ENCODE measurements at places on chromosomes 12 and 14.
A peak's percentile ranks its signal among the peaks of the same experiment; 100 is the strongest.

DNA sequence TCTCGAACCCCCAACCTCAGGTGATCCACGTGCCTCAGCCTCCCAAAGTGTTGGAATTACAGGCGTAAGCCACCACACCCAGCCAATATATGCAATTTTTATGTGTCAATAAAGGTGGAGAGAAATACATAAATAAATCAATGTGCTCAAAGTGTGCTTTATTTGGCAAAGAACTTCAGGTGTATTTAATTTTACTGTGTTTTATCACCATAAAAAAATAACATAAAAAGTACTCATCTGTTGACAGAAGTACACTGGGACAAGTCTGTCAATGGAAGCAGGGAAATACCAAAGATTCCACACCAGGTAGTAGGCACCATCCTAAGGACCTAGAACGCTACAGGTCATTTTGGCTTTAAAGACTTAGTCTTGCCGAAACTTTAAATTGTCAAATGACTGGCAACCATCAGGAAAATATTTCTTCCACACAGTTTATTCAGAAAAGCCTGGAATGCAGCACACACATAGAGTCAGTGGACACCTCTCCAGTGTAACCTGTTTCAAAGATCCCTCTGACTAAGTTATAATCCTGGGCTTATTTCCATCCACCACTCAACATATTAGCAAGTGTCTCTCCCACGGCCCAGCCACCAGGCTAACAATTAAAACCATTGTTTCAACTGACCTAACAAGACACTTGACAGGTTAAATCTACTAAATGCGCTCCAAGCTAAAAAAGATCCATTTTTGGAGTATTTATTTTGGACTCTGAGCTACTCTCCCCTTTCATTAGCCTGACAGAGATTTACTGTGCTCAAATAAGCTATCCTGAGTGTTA, 4.2 kb downstream of the ERO1A start:
- no peak for DNase-seq

DNA sequence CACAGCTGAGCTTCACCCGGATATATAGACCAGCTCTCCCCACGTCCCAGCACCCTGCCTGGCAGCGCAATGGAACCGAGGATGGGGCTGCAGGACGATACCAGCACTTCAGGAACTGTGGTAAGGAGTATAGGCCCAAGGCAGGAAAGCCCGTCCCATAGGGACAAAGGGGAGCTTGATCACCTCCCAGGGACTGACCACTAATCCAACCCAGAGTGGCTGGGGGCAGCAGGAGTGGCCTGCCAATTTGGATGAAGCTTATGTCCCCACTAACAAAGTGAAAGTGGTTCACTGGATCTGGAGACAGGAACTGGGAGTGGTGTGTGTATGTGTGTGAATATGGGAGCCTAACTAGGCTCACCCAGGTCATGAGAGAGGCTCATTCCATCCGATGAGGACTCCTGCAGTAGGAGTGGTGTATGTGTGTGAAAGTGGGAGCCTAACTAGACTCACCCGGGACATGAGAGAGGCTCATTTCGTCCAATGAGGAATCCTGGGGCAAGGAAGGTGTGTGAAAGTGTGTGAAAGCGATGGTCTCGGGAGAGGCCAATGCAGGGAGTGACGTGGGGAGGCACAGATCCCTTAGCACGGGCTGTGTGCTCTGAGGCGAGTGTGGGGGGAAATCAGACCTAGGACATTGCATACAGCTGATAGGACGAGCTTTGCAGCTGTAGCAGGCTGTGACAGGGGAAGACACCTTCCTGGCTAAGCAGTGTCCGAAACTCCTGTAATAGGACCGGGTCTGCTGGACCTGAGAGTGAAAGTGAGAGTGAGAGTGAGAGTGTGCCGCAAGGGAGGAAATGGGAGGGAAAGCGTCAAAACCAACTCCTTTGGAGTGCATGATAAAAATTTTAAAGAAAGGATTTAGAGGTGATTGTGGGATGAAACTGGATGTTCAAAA, 25.7 kb downstream of the KLRK1 start:
- DNase-seq: peak; percentile 42

GRCh38 chr14:90593254-90594040, 196.6 kb downstream of the CALM1 start:
- no peak for DNase-seq

GRCh38 chr12:24630446-24630845, 318.5 kb downstream of the BCAT1 start:
- no peak for DNase-seq

GRCh38 chr14:29759521-29760340, 167.9 kb downstream of the PRKD1 start:
- DNase-seq: peak; percentile 16

DNA sequence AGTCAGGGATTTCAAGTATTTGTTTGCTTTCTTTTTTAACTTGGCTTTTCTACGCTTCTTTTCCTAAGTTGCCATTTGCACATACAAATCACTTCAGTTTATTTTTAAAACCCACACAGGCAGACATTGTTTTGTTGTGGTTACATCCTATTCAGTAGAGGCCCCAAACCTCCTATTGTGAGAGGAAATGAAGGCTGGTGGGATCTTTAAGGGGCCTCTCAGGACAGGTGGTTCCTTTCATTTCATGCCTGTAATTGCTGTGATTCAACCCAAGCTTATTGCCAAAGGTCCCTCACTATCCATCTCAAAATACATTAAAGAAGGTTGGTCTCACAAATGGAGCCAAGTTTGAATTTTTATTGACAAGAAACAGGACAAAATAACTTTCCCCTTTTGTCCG, 257.1 kb downstream of the ADAMTS20 start:
- DNase-seq: no peak

GRCh38 chr12:106081606-106082005, 57.1 kb downstream of the NUAK1 start:
- DNase-seq: peak; percentile 57

DNA sequence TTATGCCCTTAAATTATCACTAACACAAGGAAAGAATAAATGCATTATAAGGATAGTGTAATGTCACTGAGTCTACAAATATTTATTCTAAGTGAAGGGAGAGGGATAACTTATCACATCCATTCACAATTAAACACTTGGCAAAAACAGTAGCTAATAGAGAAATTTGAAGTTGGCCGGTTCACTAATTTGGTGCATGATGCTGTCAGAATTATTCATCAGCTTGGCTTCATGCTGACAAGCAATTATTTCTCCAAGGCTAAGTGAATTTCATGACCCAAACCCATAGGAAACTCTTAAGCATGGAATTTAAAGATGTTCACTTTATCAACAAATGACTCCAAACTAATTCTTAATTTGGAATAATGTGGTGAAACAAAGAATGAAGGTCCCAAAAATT, 25.0 kb upstream of the NR1H4 start:
- DNase-seq: no peak

GRCh38 chr14:90544566-90544965, 147.7 kb downstream of the CALM1 start:
- no peak for DNase-seq

- no peak for DNase-seq
Observed at GRCh38 chr12:62205346-62205745, 54.9 kb upstream of the USP15 start.

DNA sequence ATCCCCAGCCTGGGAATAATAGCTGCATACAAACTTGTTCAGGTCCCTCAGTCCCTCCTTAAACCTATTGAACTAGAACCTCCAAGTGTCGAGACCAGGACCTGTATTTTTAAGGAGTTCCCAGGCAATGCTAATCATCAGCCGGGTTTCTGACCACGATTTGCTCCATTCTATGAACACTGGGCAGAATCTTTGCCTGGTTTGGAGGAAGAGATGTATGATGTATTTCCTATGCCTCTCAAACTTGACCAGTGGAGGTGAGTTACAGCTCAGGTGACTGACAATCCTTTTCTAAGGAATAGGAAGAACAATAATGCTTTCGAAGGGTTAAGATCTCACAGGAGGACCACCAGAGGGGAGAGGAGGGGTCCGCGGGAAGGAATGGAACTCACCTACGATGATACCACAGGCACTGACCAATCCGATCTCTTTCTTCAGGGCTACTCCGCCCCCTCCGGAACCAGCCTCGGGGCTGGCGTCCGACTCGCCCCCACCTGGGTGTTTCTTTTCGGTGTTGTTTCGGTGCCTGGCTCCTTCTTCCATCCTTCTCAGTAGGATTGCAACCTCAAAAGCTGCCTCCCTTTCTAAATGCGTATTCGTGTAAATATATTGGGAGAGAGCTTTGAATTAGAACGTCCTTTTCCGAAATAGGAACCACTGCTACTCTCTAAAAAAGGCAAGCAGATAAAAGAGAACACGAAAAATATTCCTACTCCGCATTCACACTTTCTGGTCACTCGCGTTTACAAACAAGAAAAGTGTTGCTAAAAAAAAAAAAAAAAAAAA, 895 bp downstream of the SLC7A8 start:
- no peak for DNase-seq

DNA sequence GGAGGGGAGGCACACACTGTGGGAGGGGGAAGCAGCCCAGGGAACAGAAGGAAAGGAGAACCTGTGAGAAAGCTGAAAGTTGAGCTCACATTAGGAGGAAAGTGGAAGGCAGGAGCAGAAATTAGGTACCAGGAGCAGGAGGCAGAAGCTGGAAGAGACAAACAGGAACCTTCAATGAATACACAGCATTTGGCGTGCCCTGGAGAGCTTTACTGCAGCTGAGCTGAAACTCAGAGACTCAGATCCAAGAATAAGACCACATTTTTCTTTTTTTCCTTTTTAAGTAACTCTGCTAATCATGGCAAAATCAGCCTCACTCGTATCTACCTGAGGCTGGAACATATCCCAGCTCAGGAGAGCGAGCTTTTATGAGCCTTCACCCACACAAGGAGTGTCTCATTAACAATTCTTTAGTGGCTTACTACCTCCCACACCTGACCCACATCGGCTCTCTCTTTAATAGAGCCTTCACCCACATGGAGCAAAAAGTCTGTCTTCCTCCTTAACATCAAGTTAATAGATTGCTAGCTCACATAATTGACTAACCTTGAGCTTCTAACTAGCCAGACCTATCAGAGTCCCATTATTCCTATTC, 18.2 kb upstream of the CERS5 start:
- DNase-seq: no peak

DNA sequence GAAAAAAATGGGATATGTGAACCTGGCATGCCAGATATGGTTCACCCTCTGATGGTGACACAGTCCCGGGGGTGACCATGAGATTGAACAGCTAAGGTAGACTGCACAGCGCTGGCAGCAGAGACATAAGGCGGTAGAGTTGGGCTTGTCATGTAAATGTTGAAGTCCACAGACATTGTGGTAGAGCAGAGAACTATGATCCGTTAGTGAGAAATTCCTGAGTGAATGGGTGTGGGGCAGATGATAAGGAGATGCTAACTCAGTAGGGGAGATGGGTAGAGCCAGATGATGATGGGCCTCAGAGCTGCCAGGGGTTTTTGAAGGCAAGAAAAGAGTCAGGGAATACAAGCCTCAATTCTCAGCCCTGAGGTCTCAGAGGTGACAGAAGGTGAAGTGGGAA, 51.1 kb upstream of the DNM1L start:
- no peak for DNase-seq

DNA sequence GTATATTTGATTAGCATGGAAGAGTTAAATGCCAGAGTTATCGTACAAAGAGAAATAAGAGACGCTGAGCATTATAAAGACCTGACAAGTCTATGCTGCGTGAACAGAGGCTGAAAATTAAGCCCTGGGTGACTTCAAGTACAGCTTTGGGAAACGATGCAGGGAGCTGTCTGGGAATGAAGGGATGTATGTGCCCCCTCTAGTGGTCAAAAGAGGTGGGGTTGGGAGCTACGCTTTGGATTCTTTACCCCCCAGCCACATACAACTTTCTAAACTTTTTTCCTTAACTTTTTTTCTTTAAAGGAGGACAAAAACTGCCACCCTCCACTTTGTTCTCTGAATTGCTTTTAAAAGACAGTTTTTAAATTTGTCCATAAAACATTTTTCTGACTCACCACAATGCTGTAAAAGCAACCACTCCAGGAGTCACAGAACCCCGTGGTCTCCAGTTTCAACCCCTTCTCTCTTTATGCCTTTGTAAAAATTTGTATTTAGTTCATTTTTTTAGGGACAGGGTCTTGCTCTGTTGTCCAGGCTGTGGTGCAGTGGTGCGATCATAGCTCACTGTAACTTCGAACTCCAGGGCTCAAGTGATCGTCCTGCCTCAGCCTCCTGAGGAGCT, 59.4 kb downstream of the ZNF664 start:
- peak; percentile 66 for DNase-seq

DNA sequence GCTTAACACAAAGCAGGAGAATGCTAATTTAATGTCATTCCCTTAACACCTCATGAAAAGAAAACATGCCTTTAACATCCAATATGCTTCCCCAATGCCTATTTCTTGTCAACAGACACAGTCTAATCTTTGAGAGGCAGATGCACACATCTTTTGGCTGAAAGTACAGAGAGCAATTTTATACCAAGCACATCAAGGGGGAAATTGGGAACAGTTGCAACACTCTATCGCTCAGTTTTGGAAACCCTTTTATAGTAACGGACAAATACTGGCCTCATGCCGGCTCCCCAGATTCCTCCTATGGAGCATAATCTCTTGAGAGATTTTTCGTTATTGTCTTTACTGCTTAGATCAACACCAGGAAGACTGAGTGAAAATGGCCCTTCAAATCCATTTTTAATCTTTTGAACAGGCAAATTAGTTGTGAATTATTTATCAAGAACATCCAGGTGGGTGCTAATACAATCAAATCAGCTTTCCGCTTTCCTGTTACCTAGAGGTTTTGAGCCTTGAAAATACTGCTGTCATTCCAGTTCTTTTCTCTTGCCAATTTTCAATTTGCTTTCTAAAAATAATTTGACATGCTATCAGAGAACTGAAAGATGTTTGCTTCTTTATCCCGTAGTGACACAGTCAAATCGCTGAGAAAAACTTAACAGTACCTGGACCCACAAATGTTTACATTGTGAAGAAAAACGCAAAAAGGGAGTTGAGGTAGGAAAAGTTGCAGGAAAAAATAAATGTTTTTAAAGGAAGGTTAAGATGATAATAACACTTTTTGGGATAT, 60.7 kb upstream of the CAND1 start:
- no peak for DNase-seq

DNA sequence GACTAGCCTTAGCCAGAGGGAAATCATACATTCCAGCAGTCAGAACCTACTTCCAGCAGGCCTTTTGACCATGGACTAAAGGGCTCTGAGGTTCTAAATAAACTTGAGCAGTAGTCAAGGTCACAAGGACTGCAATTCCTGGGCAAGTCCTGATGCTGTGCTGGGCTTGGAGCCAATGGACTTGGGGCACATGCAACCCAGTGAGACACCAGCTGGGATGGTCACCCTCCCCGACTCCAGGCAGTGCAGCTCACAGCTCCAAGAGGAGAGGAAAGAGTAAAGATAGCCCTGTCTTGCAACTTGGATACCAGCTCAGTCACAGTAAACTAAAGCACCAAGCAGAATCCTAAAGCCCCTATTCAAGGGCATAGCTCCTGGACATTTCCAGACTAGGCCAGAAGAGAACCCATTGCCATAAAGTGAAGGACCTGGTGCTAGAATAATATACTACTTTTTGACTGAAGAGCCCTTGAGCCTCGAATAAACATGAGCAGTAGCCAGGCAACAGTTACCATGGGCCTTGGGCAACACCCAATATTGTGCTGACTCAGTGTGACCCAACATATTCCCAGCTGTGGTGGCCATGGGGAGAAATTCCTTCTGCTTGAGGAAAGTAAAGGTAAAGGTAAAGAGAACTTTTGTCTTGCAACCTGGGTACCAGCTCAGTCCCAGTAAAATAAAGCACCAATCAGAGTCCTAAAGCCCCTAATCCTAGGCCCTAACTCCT, 226.2 kb upstream of the CLEC14A start:
- peak; percentile 24 for DNase-seq

- peak; percentile 77 for DNase-seq
Observed at GRCh38 chr12:2052826-2053678, at the start of gene CACNA1C. TSS of gene CACNA1C (plus strand) at chr12:2052987. CDS start at chr12:2053563, 576 bp downstream.

All from fibroblast of skin of abdomen (primary cell).